Activated naive CD4-positive, alpha-beta T cell treated with Interleukin-2 at 50 U/mL for 16 hours (primary cell): ENCODE measurements at places on chromosomes 6 and 20.
A peak's percentile ranks its signal among the peaks of the same experiment; 100 is the strongest.

- DNase-seq, result no peak
Observed at GRCh38 chr6:129901910-129902309, 40.8 kb upstream of the TMEM244 start.

DNA sequence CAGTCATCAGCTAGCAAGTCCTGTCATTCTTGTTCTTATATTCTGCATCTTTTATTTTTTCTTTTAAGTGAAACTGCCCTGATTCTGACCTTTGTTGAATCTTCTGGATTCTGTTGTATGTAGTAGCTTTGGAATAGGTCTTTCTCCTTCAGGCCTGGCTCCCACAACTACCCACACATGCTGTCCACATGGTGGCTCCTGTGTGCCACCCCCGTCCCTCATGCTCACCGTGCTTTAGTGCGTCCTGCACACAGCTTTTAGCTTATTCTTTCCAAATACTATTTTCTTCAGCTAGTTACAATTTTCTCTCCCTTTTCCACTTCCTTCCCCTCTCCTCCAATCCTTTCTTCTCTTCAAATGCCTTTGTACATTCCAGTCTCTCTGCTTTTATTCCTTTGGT lies 61.8 kb downstream of the CTNNBL1 start:
- DNase-seq, result no peak

DNA sequence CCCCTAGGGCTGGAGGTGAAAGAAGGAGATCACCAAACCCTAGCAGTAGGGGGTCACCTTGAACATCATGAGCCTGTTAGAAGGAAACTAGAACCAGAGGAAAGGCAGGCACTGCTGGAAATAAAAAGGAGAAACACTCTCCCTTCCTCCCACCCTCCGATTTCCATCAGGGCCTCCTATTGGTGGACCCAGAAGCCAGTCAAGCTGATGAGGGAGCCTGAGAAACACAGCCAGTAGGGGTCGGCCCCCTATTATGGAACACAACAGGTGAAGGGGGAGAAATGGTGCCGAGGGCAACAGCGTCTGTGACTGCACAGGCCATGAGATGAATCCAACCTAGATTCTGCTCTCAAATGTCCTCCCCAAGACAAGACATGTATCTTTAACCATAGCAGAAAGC lies 156.1 kb upstream of the LRFN2 start:
- DNase-seq, result no peak

GRCh38 chr6:23608931-23609435 lies 517.0 kb upstream of the NRSN1 start:
- DNase-seq, result no peak

DNA sequence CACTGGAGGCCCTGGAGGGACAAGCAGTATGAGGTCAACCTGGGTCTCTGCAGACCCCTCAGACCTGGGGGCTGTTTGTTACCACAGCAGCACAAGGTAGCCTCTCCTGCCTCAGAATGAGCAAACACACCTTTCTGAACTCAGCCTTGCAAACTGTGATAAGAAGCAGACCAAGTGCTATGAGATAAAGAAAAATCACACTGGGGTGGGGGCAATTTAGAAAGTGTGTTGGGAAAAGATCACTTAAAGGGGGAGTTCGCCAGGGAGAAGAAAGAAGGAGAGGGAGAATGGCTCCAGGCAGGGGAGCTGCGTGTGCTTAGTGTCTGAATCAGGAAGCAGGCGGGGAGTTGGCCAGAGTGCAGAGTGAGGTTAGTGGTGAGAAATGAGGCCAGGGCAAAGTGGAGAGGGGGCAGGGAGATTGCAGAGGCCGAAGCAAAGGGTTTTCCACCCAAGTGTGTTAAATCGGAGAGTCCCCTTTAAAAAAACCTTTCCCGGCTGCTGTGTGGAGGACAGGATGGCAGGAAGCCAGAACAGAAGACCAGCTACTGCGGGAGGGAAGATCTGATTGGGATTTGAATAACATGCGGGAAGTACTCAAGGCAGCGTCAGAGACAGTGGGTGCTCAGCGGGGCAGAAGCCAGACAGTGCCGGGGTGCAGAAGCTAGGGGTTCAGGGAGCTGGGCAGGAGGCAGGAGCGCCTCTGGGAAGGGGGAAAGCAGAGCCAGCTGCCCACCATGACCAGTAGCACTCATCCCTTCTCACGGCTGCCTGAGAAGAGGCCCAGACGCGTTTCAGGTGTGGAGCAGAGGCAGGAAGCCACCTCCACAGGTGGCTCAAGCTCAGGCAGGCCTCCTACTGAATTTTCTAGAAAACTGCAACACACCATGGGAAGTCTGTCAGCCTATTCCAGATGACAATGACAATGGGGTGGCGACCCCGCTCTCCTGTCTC lies 9.0 kb downstream of the ADA start:
- DNase-seq, result peak; percentile 32

DNA sequence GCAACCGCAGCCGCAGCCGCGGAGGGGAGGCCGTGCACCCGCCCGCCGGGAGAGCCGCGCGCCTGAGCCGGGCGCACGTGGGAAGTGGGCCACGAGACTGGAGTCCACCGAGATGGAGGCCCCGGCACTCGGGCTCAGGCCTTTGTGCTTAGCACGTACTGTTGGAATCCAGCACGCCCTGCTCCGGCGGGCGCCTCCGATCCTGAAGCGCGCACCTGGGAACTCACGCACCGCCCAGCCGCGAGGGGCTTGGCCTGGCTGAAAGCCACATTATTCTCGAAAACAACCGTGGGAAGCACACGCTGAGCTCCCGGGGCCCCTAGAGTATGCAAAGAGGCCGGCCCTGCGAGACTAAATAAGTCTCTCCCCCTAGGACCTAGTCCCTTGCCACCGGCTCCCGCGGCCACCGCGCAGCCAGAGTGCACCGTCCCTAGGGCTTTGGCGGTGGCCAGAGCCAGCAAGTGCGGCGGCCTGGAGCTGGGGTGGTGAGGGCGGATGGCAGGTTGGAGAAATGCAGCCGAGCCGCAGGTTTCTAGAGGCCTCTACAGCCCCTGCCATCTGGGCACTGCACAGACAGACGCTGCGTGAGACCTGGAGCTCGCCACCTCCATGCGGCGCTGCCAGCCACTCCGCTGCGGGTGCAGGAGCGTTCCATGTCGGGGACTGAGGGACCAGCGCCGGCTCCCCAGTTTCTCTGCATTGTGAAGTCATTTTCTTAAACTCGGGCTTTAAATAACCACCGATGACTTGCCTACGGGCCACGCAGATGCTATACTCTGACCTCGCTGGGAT lies 42.0 kb upstream of the LY86 start:
- DNase-seq, result peak; percentile 12

- DNase-seq, result no peak
Observed at GRCh38 chr20:32969356-32970114, 34.7 kb downstream of the SUN5 start.

- no peak for DNase-seq
Observed at GRCh38 chr6:122749451-122750050, 30.0 kb upstream of the FABP7 start.

DNA sequence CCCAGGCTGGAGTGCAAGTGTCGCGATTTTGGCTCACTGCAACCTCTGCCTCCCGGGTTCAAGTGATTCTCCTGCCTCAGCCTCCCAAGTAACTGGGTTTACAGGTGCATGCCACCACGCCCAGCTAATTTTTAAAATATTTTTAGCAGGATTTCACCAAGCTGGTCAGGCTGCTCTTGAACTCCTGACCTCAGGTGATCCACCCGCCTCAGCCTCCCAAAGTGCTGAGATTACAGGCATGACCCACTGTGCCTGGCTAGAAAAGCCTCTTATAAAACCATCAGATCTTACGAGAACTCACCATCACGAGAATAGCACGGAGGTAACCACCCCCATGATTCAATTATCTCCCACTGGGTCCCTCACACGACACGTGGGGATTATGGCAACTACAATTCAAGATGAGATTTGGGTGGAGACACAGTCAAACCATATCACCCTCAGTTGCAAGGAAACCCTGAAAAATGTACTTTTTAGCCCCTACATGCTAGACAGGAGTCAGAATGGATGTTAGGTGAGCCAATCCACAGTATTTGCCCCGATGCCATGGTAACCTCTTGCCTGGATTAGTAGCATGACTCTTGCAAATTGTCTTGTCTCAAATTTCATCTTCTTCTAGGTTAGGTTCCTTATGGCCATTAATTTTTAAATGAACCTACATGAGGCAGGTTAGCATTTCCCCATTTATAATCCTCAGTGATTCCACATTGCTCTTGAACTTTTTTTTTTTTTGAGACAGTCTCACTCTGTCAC lies 17.1 kb upstream of the SASH1 start:
- no peak for DNase-seq

GRCh38 chr20:49437057-49437456 lies 45.4 kb downstream of the KCNB1 start:
- DNase-seq, result no peak

- no peak for DNase-seq
Observed at GRCh38 chr6:93017213-93017612, 402.1 kb downstream of the EPHA7 start.

- no peak for DNase-seq
Observed at GRCh38 chr6:109445382-109445781, 4.9 kb downstream of the SMPD2 start.

DNA sequence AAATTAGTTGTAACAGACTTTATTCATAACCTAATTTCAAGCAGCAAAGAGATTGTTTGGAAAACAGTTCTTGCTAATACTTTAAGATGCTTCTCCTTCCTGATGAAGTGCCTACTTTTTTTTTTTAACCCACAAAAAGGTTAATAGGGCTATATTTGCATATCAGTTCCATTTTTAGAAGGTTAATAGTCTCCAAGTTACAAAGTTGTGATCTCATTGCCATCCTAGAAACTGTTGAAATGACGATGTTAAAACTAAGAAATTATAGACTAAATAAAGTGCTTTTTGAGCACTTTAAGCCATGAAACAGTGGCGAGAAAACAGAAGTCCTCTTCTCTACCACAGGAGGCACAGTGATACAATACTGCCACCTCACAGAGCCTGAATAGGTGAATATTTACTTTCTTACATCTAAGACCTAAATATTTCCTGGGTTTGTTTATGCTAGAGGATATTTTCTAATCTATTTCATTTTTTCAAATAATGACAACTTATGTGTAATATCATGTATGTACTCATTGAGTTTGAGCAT lies 5.3 kb downstream of the RNF144B start:
- DNase-seq, result no peak

DNA sequence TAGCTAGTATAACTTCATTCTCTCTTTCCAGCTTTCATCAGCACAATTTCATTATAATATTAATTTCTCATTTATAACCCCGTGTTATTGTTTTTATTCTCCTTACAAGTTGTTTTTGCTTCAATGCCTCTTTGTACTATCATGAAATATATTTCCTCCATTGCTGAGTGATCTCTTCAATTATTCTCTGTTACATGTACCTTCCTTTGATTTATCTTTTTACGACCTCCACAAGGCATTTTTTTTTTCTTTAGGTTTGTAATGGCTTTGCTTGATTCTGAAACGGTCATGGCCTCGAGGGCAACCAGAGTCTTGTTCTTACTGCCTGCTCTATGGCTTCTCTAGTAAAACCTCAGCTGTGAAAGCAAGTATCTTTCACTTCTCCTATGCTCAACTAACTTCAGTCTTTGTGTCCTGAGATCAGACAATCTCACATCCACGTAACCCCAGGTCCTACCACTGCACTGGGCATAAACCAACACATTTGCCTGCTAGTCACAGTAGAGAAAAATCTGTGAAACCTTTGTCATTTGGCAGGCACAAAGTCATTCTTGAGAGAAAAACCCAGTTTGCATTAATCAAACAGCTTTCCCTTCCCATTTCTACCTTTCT lies 119.9 kb downstream of the UST start:
- DNase-seq, result no peak

DNA sequence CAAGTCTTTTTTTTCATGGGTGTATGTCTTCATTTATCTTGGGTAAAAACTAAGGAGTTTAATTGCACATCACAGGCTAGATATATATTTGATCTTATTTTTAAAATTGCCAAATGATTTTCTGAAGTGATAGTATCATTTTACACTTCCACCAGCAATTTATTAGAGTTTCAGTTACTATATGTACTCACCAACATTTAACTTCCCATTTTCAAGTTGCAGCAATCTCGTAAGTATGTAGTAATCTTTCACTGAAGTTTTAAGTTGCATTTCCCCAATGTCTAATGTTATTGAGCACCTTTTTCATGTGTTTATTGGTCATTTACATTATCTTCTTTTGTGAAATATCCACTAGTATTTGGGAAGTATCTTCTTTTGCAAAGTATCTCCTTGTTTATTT lies 277.4 kb upstream of the CNR1 start:
- DNase-seq, result no peak

DNA sequence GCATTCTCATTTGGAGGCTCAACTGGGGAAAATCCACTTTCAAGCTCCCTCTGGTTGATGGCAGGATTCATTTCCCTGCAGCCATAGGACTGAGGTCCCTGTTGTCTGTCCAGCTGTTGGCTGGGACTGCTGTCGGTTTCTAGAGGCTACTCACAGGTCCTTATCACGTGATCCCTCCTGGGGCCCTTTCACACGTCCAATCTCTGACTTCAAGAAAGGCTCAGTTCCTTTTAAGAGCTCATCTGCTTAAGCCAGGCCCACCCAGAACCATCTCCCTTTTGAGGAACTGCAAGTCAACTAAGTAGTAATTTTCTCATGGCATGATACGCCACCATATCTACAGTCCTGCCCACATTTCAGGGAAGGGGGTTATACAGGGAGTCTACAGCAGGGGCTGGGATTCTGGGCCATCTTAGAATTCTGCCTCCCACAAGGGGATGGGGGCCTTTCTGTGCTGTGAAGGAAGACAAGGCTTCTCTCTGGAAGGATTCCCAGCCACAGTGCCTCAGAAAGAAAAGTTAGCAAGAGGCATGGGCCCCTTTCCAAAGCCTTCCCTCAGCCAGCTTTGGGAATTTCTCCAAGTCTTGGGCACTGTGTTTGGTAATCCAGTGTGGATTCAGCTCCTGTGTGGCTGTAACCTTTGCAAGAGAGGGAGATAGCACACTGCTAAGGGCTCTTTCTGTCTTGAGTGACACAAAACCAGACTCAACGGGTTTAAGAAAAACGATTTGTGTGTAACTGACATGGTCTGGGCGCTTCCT lies 66.4 kb downstream of the CTCFL start:
- DNase-seq, result no peak

GRCh38 chr6:11835065-11835464 lies 56.5 kb upstream of the ADTRP start:
- DNase-seq, result no peak

DNA sequence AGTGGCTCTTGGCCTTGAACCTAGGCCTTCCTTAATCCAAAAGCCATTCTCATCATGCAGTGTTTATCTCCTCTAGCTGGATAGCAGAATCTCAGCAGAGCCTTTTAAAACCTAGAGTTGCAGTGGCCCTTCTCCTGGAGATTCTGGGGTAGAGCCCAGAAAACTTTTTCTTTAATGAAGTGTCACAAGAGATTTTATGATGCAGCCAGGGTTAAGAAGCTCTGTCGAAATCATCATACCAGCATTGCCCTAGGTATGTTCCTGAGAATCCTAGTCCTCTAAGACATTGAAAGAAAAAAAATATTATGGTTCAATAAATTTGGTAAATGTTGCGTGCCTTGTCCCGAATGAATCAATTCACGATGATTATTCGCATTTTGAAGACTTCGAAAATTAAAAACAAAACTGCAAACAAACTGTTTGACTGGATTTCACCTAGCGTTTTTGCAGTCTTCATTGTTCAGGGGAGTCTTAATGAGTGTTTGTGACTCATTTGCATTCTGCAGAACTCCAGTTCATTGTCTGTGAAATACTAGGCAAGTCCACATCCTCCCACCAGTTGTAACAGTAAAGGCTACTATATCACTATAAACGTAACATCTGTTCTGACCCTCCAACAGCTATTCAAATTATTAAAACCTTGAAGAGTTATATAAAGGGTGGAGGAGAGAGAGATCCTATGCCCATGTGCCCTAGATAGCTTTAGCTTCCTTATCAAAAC lies 198.6 kb downstream of the UST start:
- no peak for DNase-seq
